Esophagus muscularis mucosa (tissue), 4 donors: ENCODE measurements at places on chromosomes 1 and 21. TPM values are rescaled to one million over a fixed set of nuclear protein-coding genes. Genes with fewer than 3 reads are reported as not detected.

The GBP5 gene
- 0.75 TPM for total RNA-seq

The MAP3K6 gene
- total RNA-seq = 62.7 TPM

GRCh38 chr1:27122652-27123051, 32.3 kb downstream of the SLC9A1 start:
- H3K27ac ChIP-seq = peak overlapping the region; percentile 45
- peaks cover 5% of the 10 kb centered on the region for H3K36me3 ChIP-seq
- H3K27me3 ChIP-seq = no peaks in the 10 kb centered on the region

DNA sequence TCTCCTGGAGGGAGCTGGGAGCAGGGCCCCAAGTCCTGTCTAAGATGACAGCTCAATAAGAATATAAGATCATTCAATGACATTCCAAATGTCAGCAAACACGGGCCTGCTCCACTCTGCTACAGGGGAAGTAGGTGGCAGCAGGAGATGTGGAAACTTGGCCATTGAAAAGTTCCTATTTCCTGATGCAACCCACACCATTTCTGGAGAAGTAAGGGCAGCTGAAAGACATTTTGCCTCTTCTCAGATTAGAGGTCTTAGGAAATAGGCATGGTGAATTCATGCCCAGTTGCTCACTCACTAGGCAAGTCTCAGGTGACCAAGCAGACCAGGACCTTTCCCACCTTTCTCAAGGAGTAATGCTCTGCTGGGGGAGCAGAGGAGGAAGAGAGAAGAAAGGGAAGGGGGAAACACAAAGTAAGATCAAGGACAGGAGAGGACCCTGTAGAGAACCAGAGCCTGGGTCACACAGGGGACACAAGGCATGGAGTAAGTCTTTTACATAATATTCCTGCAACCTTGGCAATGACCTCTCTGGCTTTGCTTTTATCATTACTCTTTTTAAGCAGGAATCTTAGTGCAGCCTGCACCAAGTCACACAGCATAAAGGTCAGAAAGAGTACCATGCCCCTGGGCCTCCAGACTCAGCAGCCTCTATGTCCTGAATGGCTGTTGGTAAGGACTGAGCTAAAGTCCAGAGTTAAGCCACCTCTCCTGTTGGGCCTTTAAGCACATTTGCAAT, 68.9 kb downstream of the DMAP1 start:
- no peaks in the 10 kb centered on the region for H3K27me3 ChIP-seq
- no peak for DNase-seq
- H3K36me3 ChIP-seq = peaks cover 62% of the 10 kb centered on the region
- no peaks in the 10 kb centered on the region for H3K4me1 ChIP-seq
- H3K27ac ChIP-seq = no peak overlapping the region
- no peak overlapping the region for H3K4me3 ChIP-seq

DNA sequence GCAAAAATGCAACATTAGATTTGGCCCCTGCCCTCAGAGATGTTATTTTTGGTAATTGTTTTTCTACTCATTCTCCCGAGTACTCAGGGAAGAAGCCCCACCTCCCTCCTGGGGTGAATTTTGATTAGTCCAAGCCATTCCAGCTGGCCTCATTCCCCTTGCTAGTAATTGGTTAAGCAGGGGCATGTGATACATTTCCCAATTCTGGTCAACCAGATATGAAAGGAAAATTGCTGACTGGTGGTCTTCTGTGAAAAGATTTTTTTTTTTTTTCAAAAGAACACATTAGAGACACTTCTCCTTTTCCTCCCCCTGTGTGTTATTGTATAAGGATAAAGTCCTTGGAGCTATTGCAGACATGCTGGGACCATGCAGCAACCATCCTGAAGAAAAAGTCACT, 71.1 kb upstream of the AKT3 start:
- H3K27me3 ChIP-seq = no peaks in the 10 kb centered on the region
- peak; percentile 64 for DNase-seq
- no peaks in the 10 kb centered on the region for H3K36me3 ChIP-seq

DNA sequence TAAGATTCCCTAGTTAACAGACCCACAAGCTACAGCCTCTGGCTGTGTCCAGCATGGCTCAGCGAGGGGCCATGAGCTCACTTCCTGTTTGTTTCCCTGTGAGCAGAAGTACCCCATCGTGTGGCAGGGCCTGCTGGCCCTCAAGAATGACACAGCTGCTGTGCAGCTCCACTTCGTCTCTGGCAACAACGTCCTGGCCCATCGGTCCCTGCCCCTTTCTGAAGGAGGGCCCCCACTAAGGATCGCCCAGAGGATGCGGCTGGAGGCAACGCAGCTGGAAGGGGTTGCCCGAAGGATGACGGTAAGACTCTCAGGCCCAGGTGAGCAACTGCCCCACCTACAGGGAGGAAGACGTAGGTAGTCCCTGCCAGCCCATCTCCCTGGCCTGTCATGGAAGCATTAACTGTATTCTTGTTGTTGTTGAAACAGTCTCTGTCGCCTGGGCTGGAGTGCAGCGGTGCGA, 38.2 kb downstream of the ZBTB17 start:
- peak overlapping the region; percentile 67 for H3K27ac ChIP-seq
- no peak for DNase-seq
- no peak overlapping the region for H3K4me3 ChIP-seq
- no peaks in the 10 kb centered on the region for H3K27me3 ChIP-seq

The TDRD5 gene
- total RNA-seq = not detected

The LY9 gene
- 0.26 TPM for total RNA-seq

- no peak for DNase-seq
- no peak overlapping the region for H3K4me3 ChIP-seq
- peaks cover 21% of the 10 kb centered on the region for H3K4me1 ChIP-seq
- no peak overlapping the region for H3K27ac ChIP-seq
- H3K36me3 ChIP-seq = no peaks in the 10 kb centered on the region
These were observed 57.2 kb upstream of the ARHGEF16 start for GRCh38 chr1:3397311-3397710.

The NTMT2 gene
- not detected for total RNA-seq

DNA sequence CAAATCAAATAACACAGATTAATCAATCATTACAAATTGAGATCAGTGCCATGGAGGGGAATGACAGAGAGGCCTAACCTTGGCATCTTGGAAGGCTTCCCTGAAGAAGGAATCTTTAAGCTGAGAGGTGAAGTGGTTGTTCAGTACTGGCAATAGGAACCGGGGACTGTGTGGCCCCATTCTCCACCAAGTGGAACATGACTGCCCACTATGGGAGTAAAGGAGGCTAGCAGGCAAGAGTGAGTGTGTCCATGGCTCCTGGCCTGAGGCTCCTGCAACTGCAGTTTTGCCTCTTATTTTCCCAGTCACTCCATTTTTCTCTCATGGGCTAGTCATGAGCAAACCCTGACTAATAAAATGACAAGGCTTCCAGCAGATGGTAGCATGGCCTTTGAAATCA, 112.2 kb upstream of the GJB5 start:
- H3K27ac ChIP-seq = no peak overlapping the region
- H3K4me1 ChIP-seq = no peaks in the 10 kb centered on the region
- no peaks in the 10 kb centered on the region for H3K36me3 ChIP-seq
- DNase-seq = no peak

The C1orf167 gene
- 2.3 TPM for total RNA-seq

DNA sequence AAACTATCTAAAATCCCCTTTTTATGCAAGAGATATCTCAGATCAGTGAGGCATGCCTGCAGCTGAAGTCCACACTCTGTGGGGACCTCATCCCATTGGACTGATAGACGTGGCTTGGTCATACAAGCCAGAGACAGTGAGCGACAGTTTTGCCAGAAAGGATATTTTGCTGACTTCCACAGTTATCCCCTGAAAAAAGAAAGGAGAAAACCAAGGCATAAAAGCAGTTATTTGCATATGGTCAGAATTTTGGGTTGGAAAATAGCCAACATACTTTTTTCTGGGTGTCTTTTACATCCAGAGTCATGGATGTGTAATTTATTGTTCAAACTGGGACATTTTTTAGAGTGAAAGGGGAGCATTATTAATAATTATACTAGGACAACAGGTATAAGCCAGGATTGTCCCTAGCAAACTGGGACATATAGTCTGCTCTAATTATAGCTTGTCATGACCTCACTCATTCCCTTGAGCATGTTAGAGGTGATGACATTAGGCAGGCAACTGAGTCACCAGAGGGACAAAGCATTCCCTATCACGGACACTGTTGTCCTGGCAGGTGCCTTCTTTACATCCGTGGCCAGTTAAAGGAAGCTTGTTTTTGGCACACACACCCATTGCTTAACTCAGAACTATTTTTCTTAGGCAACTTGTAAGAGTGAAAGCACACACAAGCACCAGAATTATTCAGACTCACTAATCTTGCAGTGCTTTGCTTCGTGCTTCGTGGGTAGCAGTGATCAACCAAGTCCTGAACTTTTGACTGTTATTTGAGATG, 65.5 kb downstream of the PRRX1 start:
- peak overlapping the region; percentile 8 for H3K27ac ChIP-seq
- H3K27me3 ChIP-seq = no peaks in the 10 kb centered on the region
- no peaks in the 10 kb centered on the region for H3K4me1 ChIP-seq
- no peak for DNase-seq
- no peak overlapping the region for H3K4me3 ChIP-seq
- no peaks in the 10 kb centered on the region for H3K36me3 ChIP-seq

GRCh38 chr1:115347282-115347681, 9.2 kb upstream of the NGF start:
- H3K36me3 ChIP-seq = no peaks in the 10 kb centered on the region
- no peaks in the 10 kb centered on the region for H3K27me3 ChIP-seq
- no peak overlapping the region for H3K27ac ChIP-seq
- H3K4me3 ChIP-seq = no peak overlapping the region

GRCh38 chr21:17578162-17578561, 34.5 kb downstream of the BTG3 start:
- H3K27me3 ChIP-seq = no peaks in the 10 kb centered on the region
- H3K4me3 ChIP-seq = no peak overlapping the region
- no peak overlapping the region for H3K27ac ChIP-seq
- no peaks in the 10 kb centered on the region for H3K36me3 ChIP-seq

GRCh38 chr1:46062651-46063319, 69.6 kb downstream of the PIK3R3 start:
- H3K27me3 ChIP-seq = no peaks in the 10 kb centered on the region
- DNase-seq = no peak
- H3K36me3 ChIP-seq = no peaks in the 10 kb centered on the region
- H3K27ac ChIP-seq = no peak overlapping the region
- H3K4me3 ChIP-seq = no peak overlapping the region

The LCK gene
- 1.2 TPM for total RNA-seq

The SAMSN1 gene
- 22.5 TPM for total RNA-seq

DNA sequence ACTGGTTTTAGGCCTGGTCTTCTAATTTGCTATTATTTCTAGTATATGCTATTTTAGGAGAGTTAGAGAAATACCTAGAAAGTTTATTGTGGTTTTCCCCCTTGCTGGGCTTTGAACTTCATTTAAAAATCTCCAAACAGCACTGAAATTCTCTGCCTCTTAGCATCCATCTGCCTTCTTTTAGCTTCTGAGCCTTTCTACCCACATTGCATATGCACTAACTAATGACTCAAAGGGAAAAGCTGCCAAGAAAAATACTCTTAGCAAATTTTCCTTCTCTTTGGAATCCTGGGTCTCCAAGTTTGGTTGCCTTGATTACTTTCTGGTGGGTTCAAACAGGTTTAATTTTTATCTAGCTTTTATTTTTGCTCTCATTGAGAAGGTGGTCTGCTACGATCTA, 408.4 kb upstream of the PTBP2 start:
- no peak overlapping the region for H3K27ac ChIP-seq
- no peak for DNase-seq
- H3K27me3 ChIP-seq = no peaks in the 10 kb centered on the region
- no peaks in the 10 kb centered on the region for H3K36me3 ChIP-seq
- H3K4me1 ChIP-seq = no peaks in the 10 kb centered on the region

The MCOLN3 gene
- 0.69 TPM for total RNA-seq

GRCh38 chr21:25214676-25215075, 392.6 kb downstream of the MRPL39 start:
- H3K4me1 ChIP-seq = no peaks in the 10 kb centered on the region
- DNase-seq = no peak
- H3K27me3 ChIP-seq = no peaks in the 10 kb centered on the region
- H3K36me3 ChIP-seq = no peaks in the 10 kb centered on the region
- no peak overlapping the region for H3K27ac ChIP-seq

DNA sequence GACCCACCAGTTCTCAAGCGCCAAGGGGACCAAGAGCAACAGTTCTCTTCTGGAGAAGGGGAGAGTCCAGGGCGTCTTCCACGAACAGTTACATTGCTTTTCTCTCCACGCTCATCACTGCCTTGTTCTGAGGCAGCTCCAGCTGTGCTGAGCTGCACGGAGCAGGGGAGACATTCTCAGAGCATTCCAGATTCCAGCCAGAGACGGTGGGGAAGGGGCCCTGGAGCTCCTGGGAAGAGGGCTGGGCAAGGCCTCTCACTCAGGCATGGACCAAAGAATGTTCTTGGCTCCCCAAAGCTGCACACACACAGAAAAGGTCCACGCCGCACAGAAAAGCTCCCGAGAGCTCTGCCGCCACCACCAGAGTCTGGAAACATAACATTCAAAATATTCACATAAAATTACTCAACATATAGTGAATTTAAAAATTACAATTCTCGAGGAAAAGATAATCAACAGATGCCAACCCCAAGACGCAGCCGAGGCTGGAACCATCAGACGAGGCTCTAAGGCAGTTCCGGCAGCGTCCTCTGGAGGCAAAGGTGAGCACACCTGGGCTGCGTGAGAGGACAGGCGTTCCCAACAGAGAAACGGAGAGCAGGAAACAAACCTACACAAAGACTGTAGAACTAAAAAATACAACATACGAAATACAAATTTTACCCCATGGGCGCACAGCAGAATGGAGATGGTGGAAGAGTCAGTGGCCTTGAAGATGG, 40.5 kb downstream of the UBE2G2 start:
- H3K27ac ChIP-seq = no peak overlapping the region
- H3K4me1 ChIP-seq = no peaks in the 10 kb centered on the region
- H3K27me3 ChIP-seq = no peaks in the 10 kb centered on the region
- H3K4me3 ChIP-seq = no peak overlapping the region

GRCh38 chr1:11147197-11147770, 41.9 kb upstream of the ANGPTL7 start:
- H3K4me3 ChIP-seq = no peak overlapping the region
- H3K27ac ChIP-seq = no peak overlapping the region
- H3K27me3 ChIP-seq = no peaks in the 10 kb centered on the region
- peaks cover 65% of the 10 kb centered on the region for H3K36me3 ChIP-seq
- DNase-seq = no peak

The OR2L5 gene
- not detected for total RNA-seq

GRCh38 chr21:15730484-15731242, 881 bp downstream of the USP25 start:
- peak overlapping the region; percentile 94 for H3K27ac ChIP-seq
- H3K4me3 ChIP-seq = peak overlapping the region; percentile 93
- DNase-seq = no peak
- H3K36me3 ChIP-seq = no peaks in the 10 kb centered on the region
- H3K4me1 ChIP-seq = peaks cover 48% of the 10 kb centered on the region
